Dorsolateral prefrontal cortex (tissue), 122 donors: ENCODE measurements at places on chromosomes 2 and 18.

GRCh38 chr2:86239326-86239725 lies 40.1 kb downstream of the MRPL35 start:
- DNase-seq: no peak

DNA sequence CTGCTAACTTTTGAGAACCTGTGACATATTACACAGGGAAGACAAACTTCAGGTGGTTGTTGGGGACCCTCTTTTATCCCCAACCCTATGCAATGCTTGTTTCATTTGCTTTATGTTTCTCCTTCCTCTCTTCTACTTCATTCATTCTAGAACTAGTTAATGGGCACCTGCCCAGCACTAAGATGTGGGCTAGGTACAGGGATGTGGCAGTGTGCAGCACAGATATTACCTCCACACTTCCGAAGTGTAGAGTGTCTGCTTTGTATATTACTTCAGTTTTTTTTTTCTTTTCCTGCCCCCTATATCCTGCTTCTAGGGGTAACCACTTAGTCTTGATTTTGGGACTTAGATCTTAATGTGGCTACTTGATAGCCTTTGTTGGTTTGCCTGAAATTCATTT lies 35.1 kb downstream of the CD28 start:
- DNase-seq: no peak

DNA sequence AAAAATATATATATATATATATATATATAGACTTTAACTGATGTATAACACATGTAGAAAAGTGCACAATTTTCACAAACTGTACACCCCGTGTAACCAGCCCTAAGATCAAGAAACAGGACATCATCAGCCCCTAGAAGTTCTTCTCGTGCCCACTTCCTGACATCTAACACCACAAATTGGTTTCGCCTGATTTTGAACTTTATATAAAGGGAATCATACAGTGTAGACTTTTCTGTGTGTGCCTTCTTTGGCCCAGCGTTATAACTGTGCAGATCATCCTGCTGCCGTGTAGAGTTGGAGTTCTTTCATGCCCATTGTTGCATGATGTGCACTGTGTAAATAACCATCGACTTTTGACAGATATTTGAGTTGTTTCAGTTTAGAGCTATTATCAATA lies 41.0 kb downstream of the SMAD7 start:
- DNase-seq: no peak

- no peak for DNase-seq
These were observed 46.3 kb downstream of the C1QL2 start for GRCh38 chr2:119112230-119112629.

- no peak for DNase-seq
These were observed 211.0 kb downstream of the TGIF1 start for GRCh38 chr18:3660739-3661515.

DNA sequence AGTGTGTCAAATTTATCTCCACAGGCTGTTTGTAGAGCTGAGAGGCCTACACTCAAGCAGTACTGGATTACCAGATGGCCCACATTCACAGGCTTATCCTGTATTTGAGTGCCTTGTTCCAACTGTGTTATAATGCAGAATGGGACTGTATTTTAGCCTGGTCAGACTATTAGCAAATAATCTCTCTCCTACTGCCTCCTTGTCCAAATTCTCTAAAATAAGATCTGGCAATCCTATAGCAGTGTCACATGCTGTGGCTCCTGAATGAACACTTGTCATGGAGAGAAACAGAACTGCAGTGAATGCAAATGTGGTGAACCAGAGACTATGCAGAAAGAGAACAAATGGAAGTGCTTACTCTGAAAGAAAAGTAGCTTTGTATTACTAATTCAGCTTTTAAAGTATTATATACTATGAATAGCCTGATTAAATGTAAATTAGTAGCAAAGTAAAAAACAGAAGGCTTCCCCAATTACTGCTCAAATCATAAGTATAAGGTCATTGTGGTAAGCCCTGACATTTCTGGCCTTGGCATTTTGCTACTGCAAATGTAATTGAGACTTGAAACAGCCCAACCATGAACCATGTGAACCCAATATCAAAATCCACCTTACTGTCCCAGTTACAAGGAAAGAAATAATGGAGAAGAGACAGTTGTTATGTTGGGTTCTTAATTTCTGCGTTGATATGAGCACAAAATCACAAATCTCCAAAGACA lies 80.0 kb downstream of the MAP4K3 start:
- DNase-seq: no peak

DNA sequence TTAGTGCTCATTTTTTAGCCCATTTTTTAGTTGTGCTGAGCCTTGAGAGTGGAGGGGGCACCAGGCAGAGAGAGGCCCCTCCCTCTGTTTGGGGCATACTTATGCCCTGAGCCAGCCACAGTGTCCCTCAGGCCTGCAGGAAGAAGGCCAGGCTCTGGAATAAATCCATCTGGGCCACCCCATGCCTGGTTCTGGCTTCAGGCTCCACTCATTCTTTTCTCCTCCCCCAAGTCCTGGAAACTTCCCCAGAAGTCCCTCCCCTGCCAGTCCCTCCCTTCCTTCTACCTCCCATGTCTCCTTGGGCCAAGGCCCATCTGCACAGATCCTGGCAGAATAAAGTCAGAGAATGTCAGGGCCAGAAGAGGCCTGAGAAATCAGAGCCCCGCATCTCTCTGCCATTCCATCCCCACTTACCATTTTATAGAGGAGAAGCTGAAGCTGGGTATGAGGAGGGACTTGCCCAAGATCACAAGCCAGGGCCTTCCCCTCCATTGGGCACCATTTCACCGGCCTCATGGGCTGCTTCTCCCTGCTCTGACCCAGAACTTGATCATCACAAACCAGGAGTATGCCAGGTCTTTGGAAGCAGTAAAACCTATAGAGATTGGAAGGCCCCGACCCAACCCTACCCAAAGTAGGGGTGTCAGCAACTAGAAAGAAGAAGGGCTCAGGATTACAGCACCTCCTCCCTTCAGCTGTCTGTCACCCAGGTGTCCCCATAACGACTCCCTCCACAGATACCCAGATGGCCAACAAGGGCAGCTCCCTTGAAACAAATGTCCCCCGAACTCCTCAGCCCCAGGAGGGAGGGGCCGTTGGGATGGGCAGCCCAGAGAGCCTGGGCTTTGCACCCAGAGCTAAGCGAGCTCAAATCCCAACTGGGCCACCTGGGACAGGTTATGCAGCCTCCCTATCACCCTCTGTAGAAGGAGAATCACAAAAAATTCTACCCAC lies 108.4 kb downstream of the POLR1A start:
- no peak for DNase-seq

GRCh38 chr18:26487437-26487836 lies 60.9 kb downstream of the KCTD1 start:
- DNase-seq: no peak

- no peak for DNase-seq
These were observed 3.7 kb upstream of the IL1RN start for GRCh38 chr2:113123726-113124125.

- no peak for DNase-seq
These were observed 2.3 kb downstream of the TM4SF20 start for GRCh38 chr2:227376656-227377396.

- no peak for DNase-seq
These were observed 70.7 kb downstream of the PMS1 start for GRCh38 chr2:189854940-189855339.

- no peak for DNase-seq
These were observed 300.5 kb downstream of the TMX3 start for GRCh38 chr18:68414407-68414806.

GRCh38 chr2:217938036-217938435 lies 64.8 kb downstream of the TNS1 start:
- no peak for DNase-seq
